Body of pancreas (tissue), 4 donors: ENCODE measurements at places on chromosomes 5 and 9. TPM values are rescaled to one million over a fixed set of nuclear protein-coding genes. Genes with fewer than 3 reads are reported as not detected.

- H3K27ac ChIP-seq = no peak overlapping the region
- peak; percentile 18 for DNase-seq
- H3K4me3 ChIP-seq = no peak overlapping the region
- no peaks in the 10 kb centered on the region for H3K36me3 ChIP-seq
Observed at GRCh38 chr5:174503461-174504265, 220.7 kb upstream of the MSX2 start.

The GMCL2 gene
- not detected for total RNA-seq

The RELL2 gene
- total RNA-seq = 2.9 TPM

- no peaks in the 10 kb centered on the region for H3K36me3 ChIP-seq
- H3K27me3 ChIP-seq = no peaks in the 10 kb centered on the region
- DNase-seq = no peak
- no peak overlapping the region for H3K27ac ChIP-seq
- no peak overlapping the region for H3K4me3 ChIP-seq
Observed at GRCh38 chr5:95786821-95787418, 35.6 kb downstream of the GLRX start.

GRCh38 chr9:133854048-133854447 lies 115.9 kb upstream of the SARDH start:
- no peak overlapping the region for H3K4me3 ChIP-seq
- H3K27ac ChIP-seq = no peak overlapping the region
- H3K4me1 ChIP-seq = peaks cover 10% of the 10 kb centered on the region
- H3K27me3 ChIP-seq = no peaks in the 10 kb centered on the region
- H3K36me3 ChIP-seq = no peaks in the 10 kb centered on the region

The ADGRD2 gene
- total RNA-seq = not detected

The ANKRD55 gene
- total RNA-seq = not detected

DNA sequence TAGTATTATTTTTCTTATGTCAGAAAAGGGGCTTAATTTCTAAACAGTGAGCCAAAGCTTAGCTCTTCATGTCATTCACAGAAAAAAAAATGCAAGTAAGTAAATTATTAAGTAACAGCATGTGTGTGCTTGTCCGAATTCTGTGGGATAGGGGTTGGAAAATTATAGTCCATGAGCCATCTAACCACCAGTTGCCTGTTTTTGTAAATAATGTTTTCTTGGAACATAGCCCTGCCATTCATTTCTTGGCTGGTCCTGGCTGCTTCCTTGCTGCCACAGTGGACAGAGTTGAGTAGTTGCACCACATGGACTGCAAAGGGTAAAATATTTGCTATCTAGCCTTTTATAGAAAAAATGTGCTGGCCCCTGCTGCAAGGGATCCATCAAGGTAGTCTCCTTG lies 513.7 kb upstream of the WWC1 start:
- no peaks in the 10 kb centered on the region for H3K36me3 ChIP-seq
- H3K4me1 ChIP-seq = no peaks in the 10 kb centered on the region
- H3K4me3 ChIP-seq = no peak overlapping the region
- DNase-seq = no peak
- H3K27me3 ChIP-seq = no peaks in the 10 kb centered on the region

GRCh38 chr5:3659907-3660306 lies 64.3 kb downstream of the IRX1 start:
- no peaks in the 10 kb centered on the region for H3K27me3 ChIP-seq
- no peak overlapping the region for H3K4me3 ChIP-seq

The SPINK14 gene
- total RNA-seq = not detected

- no peak overlapping the region for H3K4me3 ChIP-seq
- H3K27ac ChIP-seq = no peak overlapping the region
- no peaks in the 10 kb centered on the region for H3K27me3 ChIP-seq
- DNase-seq = peak; percentile 17
Observed at GRCh38 chr5:34957857-34958690, 28.7 kb downstream of the DNAJC21 start.

The NRARP gene
- 24.4 TPM for total RNA-seq

- no peaks in the 10 kb centered on the region for H3K27me3 ChIP-seq
- no peak for DNase-seq
- no peak overlapping the region for H3K4me3 ChIP-seq
- H3K4me1 ChIP-seq = no peaks in the 10 kb centered on the region
- H3K36me3 ChIP-seq = no peaks in the 10 kb centered on the region
- no peak overlapping the region for H3K27ac ChIP-seq
Observed at GRCh38 chr5:178786859-178787499, 56.5 kb upstream of the ZNF354A start.

The CBY3 gene
- total RNA-seq = not detected

The ANKRD18A gene
- 23.1 TPM for total RNA-seq
